ENCODE measurements at places on chromosomes 4 and X. TPM values are rescaled to one million over a fixed set of nuclear protein-coding genes. Genes with fewer than 3 reads are reported as not detected.

GRCh38 chr4:139453041-139453370 lies 915 bp upstream of the RAB33B start:
- peak; percentile 70 for DNase-seq

- no peak for DNase-seq
These were observed 221.3 kb downstream of the PPP3CA start for GRCh38 chr4:101126059-101126458.

- DNase-seq = no peak
These were observed 56.9 kb downstream of the OTC start for GRCh38 chrX:38409289-38409688.

The PPP2R2C gene
- polyA plus RNA-seq = 29.4 TPM

The ZDHHC9 gene
- polyA plus RNA-seq = 18.8 TPM

- no peak for DNase-seq
These were observed 91.0 kb upstream of the PJA1 start for GRCh38 chrX:69256291-69256565.

DNA sequence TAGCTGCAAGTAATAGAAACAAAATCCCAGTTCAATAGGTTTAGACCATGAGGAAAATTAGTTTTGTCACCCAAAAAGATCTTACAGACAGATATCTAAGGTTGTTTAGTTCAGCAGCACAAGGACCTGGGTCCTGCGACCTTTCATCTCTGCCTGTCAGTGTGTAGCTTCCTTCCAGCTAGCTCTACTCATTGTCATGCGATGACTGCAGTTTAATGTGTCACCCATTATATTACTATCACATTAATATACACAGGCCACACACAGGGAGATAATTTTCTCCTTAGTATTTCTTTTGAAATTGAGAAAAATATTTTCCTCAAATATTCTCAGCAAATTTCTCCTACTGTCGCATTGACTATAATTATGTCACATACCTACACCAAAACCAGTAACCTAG lies 232.1 kb upstream of the ARSJ start:
- DNase-seq = no peak

- no peak for DNase-seq
These were observed 32.8 kb downstream of the NSD2 start for GRCh38 chr4:1904042-1904441.

DNA sequence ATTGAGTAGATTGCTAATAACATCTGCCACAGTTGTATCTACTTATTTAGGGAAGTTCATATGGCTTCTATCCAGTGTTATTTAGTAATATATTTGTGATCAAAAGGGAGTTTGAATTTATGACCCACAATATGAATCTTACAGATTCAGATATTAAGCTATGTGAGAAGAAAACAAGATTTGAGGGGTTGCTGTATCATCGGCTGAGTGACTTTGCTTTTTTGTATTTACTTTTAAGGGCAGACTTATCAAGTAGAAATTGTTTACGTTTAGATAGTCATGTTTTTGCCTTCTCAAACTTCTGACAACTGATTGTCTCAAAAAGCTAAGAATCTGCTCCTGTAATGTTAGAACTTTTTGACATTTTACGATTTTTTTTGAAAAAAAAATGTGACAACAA lies 17.2 kb upstream of the DCK start:
- DNase-seq = no peak

DNA sequence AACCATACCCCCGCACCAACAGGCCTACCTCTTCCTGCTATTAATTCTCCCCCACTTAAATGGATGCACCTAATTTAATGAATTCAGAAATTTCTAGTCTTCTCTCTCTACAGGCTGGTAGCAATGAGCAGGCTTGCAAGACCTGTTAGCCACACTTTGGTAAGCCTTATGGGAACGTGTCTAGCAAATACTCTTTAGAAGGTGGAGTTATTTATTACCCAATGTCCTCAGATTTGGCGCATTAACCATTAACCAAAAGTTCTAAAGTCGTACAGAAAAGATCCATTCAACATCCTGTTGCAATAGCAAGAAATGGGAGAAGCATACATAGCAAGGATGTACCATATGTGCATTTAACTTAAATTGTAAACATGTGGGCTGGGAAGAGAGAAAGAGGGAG lies 47.5 kb downstream of the SLITRK2 start:
- DNase-seq = no peak
